Ascending aorta (tissue), 2 donors: ENCODE measurements at places on chromosomes 3 and 15.
A peak's percentile ranks its signal among the peaks of the same experiment; 100 is the strongest.

- no peak for DNase-seq
Observed at GRCh38 chr3:153752405-153753027, 368.7 kb upstream of the ARHGEF26 start.

- DNase-seq, result no peak
Observed at GRCh38 chr15:83565553-83566159, 88.3 kb upstream of the ADAMTSL3 start.

DNA sequence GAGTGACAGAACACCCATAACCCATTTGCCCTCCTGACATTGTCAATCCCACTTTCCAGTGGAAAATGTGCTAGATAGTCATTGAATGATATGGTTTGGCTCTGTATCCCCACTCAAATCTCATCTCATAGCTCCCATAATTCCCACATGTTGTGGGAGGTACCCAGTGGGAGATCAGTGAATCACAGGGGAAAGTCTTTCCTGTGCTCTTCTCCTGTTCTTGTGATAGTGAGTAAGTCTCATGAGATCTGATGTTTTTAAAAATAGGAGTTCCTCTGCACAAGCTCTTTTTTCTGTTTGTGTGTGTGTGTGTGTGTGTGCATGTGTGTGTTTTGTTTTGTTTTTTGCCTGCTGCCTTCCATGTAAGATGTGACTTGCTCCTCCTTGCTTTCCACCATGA lies 191.7 kb downstream of the ARRDC4 start:
- no peak for DNase-seq

GRCh38 chr3:83632526-83632925 lies 1326.3 kb upstream of the CADM2 start:
- no peak for DNase-seq

DNA sequence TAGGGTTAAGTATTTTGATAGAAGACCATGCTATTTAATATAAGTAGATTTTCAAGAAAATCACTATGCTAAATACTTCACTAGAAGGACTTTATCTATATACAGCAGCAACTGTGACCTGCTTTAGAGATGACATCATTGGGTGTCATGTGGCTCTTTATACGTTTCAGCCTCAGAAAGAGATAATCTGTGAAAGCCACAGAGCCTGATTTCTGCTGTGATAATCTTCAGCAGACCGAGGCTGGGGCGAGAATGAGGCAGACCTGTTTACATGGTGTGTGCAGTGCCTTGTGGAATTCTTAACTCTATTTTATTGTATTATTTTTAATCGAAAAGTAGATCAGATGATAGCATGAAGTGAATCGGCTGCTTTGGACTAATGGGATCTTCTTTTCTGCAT lies 471.2 kb downstream of the MFSD1 start:
- no peak for DNase-seq

DNA sequence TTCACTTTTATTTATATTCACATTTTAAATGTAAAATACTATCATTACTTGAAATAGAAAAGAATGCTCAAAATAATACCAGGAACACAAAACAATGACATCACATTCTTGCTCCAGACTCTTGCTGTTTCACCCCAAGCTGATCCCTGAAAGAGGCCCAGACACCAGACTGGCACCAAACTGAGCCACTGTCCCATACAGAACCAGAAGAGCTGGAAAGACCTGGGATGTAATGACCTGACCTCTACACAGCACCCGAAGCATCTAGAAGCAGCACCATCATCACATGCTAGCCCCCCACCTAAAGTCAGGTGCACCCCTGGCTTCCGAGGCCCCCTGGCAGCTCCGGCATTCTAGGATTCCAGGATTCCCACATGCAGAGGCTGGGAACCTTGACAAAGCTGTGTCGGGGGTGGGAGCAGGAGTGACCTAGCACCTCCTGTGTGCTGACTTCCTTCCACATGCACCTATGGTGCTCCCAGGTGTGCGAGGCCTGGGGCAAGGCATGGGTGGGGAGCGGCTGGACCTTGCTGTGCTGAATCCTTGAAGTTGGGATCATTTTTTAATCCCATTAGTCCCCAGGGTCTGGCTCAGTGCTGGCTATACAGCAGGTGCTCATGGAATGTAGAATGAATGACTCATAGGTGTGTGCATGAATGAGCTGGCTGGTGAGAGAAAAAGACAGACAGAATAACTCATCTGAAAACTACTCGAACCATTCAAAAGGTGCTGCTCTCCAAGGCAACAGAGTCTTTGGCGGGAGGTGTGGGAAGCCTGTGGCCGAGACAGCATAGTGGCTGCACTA lies 144.7 kb upstream of the IQSEC1 start:
- no peak for DNase-seq

DNA sequence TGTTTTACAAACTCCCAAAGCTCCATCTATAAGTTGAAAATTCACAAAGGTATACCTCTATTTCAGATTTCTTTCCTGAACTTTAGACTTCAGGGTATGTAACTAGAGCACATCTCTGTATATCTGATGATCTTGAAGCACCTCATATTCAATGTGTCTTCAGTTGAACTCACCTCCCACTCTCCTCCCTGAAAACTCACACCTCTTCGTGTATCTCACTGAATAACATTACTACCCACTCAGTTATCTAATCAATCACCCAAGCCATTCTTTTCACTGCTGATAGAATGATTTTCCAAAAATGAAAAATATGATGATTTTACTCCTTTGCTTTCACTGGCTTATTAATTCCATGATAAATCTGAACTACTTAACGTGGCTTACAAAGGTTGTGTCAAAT lies 52.9 kb downstream of the GTPBP8 start:
- DNase-seq, result no peak

GRCh38 chr3:49566312-49566711 lies 12.0 kb downstream of the BSN start:
- DNase-seq, result no peak

GRCh38 chr3:24145481-24145880 lies 200.4 kb downstream of the NR1D2 start:
- DNase-seq, result no peak

- DNase-seq, result no peak
Observed at GRCh38 chr3:132553826-132554225, 43.2 kb upstream of the ACKR4 start.

DNA sequence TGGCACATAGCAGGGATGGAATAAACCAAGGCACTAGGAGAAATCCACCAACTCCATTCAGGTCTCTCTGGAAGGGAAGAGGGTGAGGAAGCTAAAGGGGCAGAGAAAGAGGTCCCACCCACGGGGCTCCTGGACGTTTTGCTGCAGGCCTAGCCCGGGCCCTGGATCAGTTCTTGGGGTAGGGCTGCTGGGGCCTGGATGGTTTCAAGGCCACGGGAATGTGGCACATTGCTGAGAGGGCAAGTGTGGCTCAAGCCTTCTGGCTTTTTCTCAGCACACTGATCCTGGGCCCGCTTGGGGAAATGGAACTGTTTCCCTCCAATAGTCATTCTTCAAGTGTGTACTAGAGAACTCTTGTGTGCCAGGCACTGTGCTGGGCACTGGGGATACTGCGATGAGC lies 24.0 kb downstream of the EPHB3 start:
- no peak for DNase-seq

DNA sequence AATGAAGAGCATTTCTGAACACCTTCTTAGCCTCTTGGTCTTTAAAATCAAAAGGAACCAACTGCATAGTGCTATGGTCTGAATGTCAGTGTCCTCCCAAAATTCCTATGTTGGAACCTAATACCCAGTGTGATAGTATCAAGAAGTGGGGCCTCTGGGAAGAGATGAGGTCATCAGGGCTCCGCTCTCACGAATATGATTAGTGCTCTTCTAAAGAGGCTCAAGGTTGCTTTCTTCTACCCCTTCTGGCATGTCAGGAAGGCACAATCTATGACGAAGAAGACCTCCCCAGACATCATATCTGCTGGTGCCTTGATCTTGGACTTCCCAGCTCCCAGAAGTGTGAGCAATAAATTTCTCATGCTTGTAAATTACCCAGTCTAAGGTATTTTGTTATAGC lies 209.5 kb downstream of the MAGI1 start:
- DNase-seq, result no peak

- no peak for DNase-seq
Observed at GRCh38 chr3:33061782-33062181, 35.2 kb downstream of the GLB1 start.

DNA sequence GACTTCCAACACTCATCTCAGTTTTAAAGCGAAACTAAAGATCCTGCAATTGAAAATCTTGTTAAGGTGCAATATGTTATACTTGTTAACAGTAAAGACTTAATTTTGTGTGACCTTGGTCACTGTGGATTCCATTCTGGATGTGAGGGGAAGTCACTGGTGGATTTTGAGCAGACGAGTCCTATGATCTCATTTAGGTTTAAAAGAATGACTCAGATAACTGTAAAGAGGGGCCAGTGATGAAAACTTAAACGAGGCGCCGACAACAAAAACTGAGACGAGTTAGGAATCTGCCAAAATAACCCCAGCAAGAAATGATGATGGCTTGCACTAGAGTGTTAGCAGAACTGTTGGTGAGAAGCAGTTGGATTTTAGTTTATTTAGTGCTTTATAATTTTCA lies 56.5 kb downstream of the LRRC28 start:
- DNase-seq, result no peak

GRCh38 chr3:143443851-143444331 lies 324.3 kb downstream of the CHST2 start:
- peak; percentile 87 for DNase-seq

- no peak for DNase-seq
Observed at GRCh38 chr3:160464321-160464720, 14.7 kb upstream of the TRIM59 start.

- no peak for DNase-seq
Observed at GRCh38 chr15:63598473-63599400, 1.6 kb downstream of the FBXL22 start.

GRCh38 chr15:79140846-79141570 lies 50.4 kb upstream of the RASGRF1 start:
- no peak for DNase-seq

DNA sequence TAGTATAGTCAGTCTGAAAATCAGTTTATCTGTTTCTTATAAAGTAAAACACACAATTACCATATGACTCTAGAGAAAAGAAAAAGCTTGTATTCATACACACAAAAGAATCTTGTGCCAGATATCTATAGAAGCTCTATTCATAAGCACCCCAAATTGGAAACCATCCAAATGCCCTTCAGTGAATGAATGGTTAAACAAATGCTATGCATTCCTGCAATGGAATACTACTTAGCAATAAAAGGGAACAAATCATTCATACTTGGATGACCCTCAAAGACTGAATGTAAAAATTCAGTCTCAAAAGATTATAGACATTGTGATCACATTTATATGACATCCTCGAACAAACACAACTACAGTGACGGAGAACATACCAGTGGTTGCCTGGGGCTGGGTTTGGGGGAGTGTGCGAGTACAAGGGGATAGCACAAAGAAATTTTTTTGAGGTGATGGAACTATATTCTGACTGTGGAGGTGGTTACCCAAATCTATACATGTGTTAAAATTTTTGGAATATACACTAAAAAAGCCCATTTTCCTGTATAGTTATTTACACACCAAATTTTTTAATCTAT lies 680.6 kb downstream of the NTRK3 start:
- DNase-seq, result no peak

DNA sequence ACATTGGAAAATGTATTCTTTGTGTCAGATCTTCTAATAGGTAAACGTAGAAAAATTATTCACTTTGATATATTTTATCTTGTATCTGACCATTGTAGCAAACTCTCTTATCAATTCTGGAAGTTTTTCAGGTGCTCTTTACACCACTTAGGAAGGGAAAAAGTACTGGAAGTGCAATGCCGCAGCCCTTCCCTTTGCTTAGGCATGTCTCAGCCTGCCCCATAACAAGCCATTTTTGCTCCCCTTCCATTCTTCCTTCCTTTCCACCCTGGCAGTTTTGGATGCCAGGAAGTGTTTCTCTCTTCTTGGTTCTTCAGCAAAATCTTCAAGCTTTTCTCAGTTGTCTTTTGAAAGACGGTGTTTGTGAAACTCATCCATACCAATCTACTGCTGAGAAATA lies 34.9 kb upstream of the SLC9A9 start:
- no peak for DNase-seq

DNA sequence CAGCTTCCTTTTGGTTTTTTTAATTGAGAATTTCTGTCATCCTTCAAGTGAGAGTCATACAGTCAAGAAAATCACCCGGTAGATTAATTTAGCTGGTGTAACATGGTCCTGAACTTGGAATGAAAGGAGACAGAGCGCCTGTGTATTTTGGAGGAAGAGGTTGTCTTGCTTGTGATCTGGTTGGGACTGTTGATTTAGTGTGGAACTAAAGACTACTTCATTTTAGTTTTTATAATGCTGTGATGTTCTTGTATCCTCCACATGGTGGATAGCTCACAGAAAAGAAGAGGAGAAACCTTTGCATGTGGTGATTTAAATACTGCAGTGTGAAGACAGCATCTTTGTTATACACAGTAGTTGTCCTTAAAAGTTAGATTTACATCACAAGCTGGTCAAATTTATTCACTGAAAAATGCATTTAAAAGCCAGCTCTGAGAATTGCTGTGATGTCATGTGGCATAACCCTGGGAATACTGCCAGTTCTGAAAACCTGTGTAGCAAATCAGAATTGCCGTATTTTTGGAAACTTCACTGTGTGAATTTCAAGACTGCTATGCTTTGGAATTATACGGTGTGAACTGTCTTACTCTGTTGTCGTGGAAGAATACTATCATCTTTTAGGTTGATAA lies 268.5 kb downstream of the PTPRG start:
- DNase-seq, result no peak

- no peak for DNase-seq
Observed at GRCh38 chr3:123283074-123283473, 81.3 kb downstream of the SEC22A start.

GRCh38 chr3:38454178-38454883 lies 641 bp downstream of the ACVR2B start:
- DNase-seq, result no peak

- no peak for DNase-seq
Observed at GRCh38 chr3:46410669-46411068, 3.6 kb downstream of the CCRL2 start.

DNA sequence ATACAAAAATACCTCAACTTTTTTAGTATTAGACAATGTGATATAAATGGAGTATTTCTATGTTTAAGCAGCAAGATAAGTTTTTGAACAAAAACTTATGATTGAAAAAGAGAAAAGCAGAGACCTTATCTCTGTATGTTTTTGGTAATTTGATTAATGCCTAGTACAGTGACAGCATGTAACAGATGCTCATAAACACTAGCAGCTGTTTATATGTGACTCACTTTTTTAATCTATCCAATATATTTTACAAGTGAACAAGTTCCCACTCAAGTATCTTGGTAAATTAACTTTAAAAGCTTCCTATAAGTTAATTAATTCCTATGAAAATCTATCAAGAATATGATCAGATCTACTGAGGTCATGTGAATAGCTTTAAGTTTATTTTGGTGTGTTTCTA lies 55.1 kb downstream of the NGLY1 start:
- DNase-seq, result no peak

DNA sequence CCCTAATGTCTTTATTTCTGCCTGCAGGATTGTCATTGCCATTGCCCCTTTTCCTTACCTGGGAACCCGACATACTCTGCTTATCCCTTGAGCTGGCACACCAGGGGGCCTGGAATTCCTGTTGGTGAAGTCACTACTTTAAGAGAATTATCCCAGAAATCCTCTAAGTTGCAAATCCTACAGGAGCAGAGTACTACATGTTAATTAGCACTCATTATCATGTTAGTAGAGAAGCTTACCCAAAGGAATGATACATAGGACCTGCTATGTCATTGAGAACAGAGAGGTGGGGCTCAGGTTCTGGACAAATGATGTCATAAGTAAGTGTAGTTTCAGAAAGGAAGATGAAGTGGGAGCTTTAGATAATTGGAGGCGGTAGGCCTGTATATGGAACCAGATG lies 27.4 kb downstream of the SCG5 start:
- no peak for DNase-seq

- no peak for DNase-seq
Observed at GRCh38 chr3:196203846-196204245, 7.4 kb downstream of the ZDHHC19 start.

- no peak for DNase-seq
Observed at GRCh38 chr3:65343736-65344135, 655.9 kb upstream of the ADAMTS9 start.
